ENCODE measurements at places on chromosomes 4 and X.

DNA sequence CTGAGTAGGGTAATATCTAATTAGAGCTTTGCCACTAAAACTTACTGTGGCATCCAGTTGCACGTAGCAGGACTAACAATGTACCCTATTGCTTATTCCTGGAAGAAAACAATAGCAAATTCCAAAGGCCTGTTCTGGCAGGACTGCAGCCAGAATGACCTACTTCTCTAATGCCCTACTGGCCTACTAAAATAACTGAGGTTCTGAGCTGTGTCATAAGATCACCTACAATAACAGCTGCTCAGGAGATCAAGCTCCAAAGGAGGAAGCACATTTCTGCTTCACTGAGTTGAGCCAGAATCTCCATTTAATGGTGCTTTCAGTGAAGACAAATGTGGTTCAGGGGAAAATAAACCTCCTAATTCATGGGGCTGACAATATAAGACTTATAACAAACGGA lies 42.2 kb upstream of the CXCL8 start:
- DNase-seq, result no peak

- no peak for DNase-seq
Measured at GRCh38 chrX:20285511-20285910, 18.8 kb upstream of the RPS6KA3 start.

GRCh38 chr4:56748271-56748670 lies 67.2 kb upstream of the HOPX start:
- no peak for DNase-seq

DNA sequence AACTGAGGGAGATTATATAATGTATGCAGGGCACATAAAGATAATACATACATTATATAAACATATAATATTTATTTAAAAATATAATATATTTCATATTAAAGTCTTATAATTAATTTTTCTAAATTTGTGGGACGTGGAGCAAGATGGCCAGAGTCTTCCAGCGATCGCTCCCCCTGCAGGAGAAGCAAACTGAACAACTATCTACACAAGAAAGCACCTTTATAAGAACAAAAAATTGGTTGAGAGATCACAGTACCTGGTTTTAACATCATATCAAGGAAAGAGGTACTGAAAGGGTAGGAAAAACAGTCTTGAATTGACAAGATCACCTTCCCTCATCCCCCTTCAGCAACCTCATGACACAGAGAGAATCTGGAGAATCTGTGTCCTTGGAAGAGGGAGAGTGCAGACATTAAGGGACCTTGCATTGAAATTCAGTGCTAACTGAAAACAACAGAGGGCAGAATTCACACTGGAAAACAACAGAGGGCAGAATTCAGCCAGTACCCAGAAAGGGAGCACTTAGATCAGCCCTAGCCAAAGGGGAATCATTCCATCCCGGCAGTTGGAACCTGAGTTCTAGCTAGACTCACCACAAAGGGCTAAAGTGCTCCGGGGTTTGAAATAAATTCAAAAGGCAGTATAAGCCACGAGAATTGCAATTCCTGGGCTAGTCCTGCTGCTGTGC lies 262.5 kb upstream of the NDST3 start:
- DNase-seq, result no peak

GRCh38 chr4:165464376-165464775 lies 85.6 kb downstream of the CPE start:
- no peak for DNase-seq

Data from AG04450 (cell line).